ENCODE measurements at places on chromosomes 7 and 10. TPM values are rescaled to one million over a fixed set of nuclear protein-coding genes. Genes with fewer than 3 reads are reported as not detected.

Gene ASIC3
- total RNA-seq, result 0.07 TPM

Gene RPEL1
- total RNA-seq, result 0.13 TPM

Gene TAS2R4
- 0.85 TPM for total RNA-seq

Gene AKR1C1
- total RNA-seq, result 10.5 TPM

Gene PRR15
- total RNA-seq, result 3.2 TPM

Gene IFIT1B
- not detected for total RNA-seq

Gene SHLD2
- total RNA-seq, result 28.2 TPM

Gene ORC5
- total RNA-seq, result 175 TPM

Gene TMEM213
- total RNA-seq, result not detected

Gene FAM237B
- total RNA-seq, result not detected

Gene MOGAT3
- total RNA-seq, result not detected

Gene ADAM22
- total RNA-seq, result 1.5 TPM

Gene LRRC4
- total RNA-seq, result 0.40 TPM

Gene FEZF1
- not detected for total RNA-seq
